ENCODE measurements at places on chromosomes 12 and 14.

DNA sequence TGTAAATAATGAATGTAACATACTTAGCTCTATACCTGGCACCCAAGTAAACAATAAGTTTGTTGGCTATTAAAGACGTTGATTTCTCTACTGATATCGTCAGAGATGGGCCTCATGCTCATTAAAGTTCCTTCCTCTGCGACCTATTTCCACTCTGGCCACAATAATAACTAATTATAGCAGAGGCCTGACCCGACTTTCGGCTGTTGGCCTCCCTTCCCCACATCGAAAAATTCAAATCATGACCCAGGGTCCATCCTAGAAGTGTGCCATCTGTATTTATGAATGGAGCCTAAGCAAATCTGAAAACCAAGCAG, 321 bp upstream of the USP30 start:
- DNase-seq: no peak

- DNase-seq: no peak
These were observed 2.7 kb downstream of the ANO4 start for GRCh38 chr12:100797246-100797645.

- no peak for DNase-seq
These were observed 198.9 kb downstream of the BMP4 start for GRCh38 chr14:53757732-53758131.

- DNase-seq: no peak
These were observed 71.4 kb downstream of the GALNT9 start for GRCh38 chr12:132257955-132258490.

DNA sequence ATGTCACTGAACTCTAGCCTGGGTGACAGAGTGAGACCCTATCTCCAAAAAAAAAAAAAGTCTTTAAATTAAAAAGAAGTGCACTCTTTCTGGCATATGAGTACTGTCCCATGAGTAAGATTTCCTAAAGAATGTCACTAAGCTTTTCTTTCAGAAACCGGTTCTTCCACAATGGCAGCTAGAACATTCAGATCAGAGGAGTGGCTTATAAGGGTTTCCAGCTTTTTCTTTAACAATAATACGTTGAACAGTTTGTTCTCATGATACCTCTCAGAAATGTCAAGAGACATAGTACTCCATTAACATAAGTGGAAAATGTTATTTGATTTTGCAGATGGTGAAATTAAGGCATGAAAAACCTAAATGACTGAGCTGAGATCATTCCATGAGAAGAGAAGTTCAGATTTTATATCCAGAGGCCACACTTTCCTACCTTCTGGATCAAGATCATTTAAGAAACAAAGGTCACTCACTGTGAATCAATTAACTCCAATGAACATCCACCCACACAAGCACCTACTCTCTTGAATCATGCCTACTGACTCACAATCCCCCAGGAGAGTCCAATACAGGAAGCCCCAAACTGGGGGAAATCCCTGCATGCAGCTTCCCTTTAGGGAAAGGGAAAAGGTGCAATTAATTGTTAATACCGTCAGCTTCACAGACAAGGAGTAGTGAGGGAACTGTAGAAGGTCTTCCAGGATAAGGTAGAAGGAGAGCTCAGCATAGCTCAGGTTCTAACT, 86.9 kb downstream of the SPTSSA start:
- no peak for DNase-seq

- DNase-seq: no peak
These were observed 25.2 kb downstream of the PMCH start for GRCh38 chr12:102172436-102172835.

GRCh38 chr12:127670796-127671195, 596.2 kb upstream of the TMEM132C start:
- DNase-seq: no peak

DNA sequence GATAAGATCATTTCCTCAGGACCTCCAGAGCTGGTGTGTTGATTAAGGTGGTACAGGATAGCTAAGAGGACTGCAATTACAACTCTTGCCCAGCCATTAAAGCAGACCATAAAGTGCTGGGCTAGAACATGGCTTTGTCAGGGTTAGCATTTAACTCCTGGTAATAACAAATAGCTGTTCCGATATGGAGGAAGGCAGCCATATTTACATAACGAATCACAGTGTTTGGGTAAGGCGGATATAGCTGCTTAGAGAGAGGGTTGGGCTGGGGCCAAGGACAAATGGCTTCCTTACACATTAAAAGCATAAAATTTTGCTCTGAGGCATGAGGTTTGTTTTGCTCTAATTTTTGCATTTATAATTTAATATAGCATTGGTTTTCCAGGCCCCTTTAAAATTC, 297.7 kb upstream of the DDHD1 start:
- no peak for DNase-seq

DNA sequence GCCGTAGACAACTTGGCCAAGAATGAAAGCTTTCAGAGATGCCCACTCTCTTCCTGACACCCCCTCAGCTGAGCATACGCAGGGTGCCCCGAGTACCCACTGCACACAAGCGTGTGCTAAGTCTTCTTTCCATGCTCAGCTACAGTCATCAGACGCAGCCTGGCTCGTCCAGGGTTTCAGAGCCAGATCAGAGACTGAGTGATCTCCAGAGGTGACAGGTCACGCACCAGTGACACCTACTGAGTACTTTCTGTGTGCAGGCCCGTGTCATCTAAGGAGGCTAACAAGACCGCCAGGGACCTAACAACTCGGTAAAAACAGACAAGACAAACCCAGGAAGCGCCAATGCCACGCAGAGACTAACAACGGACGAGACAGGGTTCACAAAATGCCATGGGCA, 25.1 kb downstream of the STX2 start:
- no peak for DNase-seq

- DNase-seq: no peak
These were observed 50.5 kb upstream of the TMED10 start for GRCh38 chr14:75226755-75227544.

GRCh38 chr12:58570411-58570810, 349.9 kb downstream of the LRIG3 start:
- DNase-seq: no peak

- no peak for DNase-seq
These were observed 664.6 kb upstream of the FOXG1 start for GRCh38 chr14:28102001-28102400.

GRCh38 chr14:78341827-78342389, 171.7 kb downstream of the NRXN3 start:
- no peak for DNase-seq

DNA sequence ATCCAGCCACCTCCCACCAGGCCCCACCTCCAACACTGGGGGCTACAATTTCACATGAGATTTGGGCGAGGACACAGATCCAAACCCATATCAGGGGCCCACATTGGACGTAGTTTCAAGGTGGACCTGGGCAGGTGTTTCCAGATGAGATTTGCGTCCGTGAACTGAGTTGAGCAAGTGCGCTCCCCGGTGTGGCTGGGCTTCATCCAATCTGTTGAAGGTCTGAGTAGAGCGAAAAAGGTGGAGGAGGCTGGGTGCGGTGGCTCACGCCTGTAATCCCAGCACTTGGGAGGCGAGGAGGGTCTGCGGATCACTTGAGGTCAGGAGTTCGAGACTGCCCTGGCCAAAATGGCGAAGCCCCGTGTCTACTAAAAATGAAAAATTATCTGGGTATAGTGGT, 4.9 kb upstream of the GLT1D1 start:
- no peak for DNase-seq

- no peak for DNase-seq
These were observed 5.6 kb downstream of the MIS18BP1 start for GRCh38 chr14:45247427-45247826.

- no peak for DNase-seq
These were observed 126.0 kb downstream of the NTF3 start for GRCh38 chr12:5557906-5558305.

- DNase-seq: no peak
These were observed 16.7 kb upstream of the AQP2 start for GRCh38 chr12:49933796-49934195.

DNA sequence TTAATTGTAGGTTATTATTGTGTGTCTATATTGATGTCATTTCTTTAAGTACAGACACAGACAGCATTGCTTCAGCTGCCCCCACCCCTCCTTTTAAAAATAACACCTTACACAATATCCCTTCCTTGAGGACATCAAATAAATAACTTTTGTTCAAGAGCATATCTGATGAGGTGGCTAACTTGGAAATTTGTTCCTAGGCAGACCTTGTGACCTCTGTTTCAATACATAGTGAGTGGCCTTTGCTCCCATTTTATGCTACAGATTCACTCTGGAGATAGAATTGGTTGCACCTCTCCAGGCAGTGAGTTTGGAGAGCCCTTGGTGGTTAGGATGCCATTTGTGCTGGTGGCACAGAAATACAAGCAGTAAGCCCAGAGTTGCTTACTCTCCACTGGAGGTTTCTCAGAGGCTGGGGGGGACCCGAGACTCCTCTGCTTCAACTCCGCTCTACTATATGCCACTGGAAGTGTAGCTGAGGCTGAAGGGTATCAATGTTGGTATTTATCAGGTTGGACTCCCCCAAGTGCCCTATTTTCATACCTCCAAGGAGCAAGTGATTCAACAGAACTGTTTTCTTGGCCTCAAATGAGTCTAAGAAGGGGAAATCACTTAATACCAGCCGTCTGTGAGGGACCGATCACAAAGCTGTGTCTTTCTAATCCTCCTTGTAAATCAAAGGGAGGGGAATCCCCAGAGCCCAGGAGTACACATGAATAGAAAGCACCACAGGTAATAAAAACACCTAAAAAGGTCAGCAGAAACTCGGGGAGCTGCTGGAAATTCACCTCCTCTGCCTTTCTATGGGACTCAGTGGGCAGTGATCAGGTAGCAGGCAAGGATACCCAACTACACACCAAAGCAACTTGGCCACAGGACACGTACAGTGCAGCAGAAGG, 463.1 kb downstream of the RAD51B start:
- no peak for DNase-seq

DNA sequence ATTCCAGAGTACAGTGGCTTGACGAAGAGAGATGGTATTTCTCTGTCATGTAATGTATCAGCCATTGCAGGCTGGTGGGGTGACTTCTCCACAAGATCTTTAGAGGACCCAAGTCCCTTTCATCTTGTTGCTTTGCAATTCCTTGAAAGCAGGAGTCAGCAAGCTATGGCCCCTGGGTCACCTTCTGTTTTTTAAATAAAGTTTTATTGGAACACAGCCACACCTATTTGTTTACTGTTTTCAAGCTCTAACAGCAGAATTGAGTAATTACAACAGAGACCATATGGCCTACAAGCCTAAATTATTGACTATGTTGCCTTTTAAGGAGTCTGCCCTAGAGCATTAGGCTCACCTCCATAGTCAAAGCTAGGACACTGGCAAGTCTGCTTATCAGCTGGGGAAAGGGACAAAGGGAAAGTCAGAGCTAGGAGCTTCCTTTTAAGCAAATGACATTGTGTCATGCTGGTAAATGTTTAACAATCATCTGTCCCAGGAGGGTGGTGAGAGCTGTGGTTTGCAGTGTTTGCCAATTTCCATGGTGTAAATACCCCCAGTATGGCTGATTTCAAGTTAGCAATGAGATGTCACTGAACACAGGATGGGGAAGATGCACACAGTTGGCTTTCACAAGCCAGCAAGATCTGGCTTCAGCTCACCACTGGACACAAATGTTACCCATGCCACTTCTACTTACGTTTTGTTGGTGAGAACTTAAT, 87.7 kb upstream of the PWP1 start:
- DNase-seq: no peak

- no peak for DNase-seq
These were observed 9.5 kb downstream of the HHIPL1 start for GRCh38 chr14:99654235-99654985.

DNA sequence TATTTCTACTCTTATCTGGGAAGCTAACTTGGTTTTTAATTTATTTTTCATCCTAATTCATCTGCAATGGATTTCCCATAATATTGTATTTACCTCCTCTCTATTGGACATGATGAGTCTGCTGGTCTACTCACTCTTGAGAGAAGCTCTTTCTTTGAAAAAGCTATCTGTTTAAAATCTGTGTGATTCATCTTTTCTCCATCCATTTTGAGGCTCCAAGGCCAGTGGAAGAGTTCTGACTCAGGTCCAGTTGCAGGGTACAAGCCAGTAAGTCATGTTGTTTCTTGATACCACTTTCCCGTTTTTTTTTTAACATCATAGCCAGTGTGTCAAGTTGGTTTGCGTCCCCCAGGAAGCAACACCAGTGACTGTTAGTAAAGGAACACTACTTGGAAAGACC, 160.3 kb upstream of the BMP4 start:
- no peak for DNase-seq

DNA sequence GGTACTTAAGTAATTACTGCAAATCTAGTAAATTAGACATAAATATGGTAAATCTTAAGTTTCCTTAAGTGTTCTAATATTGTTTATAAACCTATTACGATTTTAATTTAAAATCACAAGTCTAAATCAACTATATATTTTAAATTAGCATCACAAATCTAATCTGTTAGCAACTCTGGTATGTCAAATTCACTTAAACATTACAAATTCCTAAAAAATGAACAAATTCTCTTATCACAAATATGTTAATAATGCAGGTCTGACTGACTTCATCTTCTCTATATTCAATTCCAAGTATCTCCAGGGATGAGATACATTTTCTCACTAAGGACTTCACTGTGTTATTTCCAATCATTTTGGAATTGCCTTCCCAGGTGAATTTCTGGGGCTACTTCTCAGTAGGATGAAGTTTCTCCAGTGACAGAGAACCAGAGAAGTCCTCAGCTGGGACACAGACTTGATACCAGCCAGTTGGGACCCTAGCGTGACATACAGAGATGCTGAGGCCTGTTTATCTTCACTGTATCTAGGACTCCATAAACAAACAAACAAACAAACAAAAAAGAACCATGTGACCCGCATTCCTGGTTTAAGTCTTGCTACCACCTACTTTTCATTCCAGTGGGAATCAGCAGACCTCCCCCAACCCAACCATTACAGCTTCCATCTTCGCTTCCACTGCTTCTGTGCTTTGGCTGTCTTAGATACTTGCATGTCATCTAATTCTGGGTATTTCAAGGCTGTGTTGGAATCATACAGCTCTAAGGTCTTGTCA, 21.8 kb downstream of the CFAP251 start:
- no peak for DNase-seq

GRCh38 chr12:13227191-13227590, 30.7 kb downstream of the EMP1 start:
- no peak for DNase-seq

DNA sequence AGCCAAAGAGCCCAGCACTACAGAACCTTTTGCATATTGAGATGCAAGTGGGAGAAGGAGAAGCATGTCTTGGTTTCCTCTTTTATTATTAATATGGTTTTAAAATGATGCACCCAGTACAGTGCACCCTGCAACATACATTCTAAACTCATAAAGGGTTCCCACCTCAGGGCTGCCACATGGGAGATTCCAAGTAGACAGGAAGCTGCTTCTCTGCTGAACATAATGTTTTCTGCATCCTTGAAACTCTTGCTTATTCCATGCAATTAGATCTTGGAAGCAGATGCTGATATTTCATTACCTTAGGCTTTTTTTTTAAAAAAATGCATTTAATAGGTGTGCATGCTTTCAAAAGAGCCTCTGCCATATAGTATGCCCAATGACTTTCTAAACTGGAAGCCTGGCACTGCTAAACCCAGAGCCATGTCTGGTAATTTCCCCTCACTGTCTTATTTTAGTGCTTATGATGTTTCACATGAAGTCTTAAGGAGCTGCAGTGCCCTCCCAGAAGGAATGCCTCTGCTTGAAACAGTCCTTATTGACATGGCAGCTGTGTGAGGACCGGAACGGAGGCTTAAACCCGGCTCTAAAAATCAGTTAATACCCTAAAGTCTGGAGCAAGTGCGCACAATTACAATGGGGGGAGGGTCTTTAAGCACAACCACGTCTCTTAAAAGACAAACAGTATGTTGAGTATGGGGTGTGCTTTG, 2.0 kb upstream of the SIX1 start:
- no peak for DNase-seq
